Cardiac septum (tissue), 1 donor: ENCODE measurements at places on chromosomes 7 and 10. TPM values are rescaled to one million over a fixed set of nuclear protein-coding genes. Genes with fewer than 3 reads are reported as not detected.
A peak's percentile ranks its signal among the peaks of the same experiment; 100 is the strongest.

- DNase-seq = no peak
Observed at GRCh38 chr10:71217266-71218045, 5.1 kb downstream of the UNC5B start.

Gene ITGB8
- total RNA-seq = 1.5 TPM

DNA sequence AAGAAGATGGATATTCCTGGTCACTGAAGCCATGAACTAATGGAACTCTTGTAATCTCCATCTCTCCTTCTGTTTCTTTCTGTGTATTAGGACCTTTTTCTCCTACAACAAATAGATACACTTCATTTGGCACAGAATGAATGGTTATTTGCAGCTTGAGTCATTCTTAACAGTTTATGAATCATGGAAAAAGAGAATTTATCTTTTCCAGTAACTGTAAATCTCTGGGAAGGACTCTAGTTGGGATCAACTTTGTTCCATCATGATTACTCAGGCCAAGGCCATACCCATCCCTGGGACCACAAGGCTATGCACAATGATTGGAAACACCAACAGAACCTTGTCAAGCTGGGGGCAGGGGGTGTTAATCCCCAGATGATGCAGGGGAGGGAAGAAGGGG is 36.1 kb upstream of the MDFIC start:
- DNase-seq = no peak

- DNase-seq = no peak
Observed at GRCh38 chr10:126080879-126081411, 184.6 kb downstream of the FANK1 start.

- DNase-seq = no peak
Observed at GRCh38 chr10:49568235-49568634, 29.3 kb upstream of the ERCC6 start.

- no peak for DNase-seq
Observed at GRCh38 chr7:120837599-120837998, 20.3 kb downstream of the TSPAN12 start.

- DNase-seq = no peak
Observed at GRCh38 chr10:75972491-75973276, 541.3 kb downstream of the LRMDA start.

GRCh38 chr10:31707093-31708039 is 221.3 kb downstream of the ARHGAP12 start:
- DNase-seq = peak; percentile 88

DNA sequence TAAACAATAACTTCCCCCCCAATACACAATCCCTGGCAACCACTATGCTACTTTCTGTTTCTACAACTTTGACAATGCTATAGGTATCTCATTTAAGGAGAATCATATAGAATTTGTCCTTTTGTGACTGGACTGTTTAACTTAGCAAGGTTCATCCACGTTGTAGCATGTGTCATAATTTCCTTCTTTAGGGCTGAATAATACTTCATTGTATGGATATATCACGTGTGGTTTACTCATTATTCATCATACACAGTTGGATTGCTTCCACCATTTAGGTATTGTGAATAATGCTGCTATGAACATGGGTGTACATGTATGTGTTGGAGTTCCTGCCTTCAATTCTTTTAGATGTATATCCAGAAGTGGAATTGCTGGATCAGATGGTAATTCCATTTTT is 111.0 kb downstream of the LMBR1 start:
- no peak for DNase-seq

Gene UCMA
- not detected for total RNA-seq
